Activated CD8-positive, alpha-beta memory T cell treated with anti-CD3 and anti-CD28 coated beads for 24 hours (primary cell): ENCODE measurements at places on chromosomes 1 and 21.
A peak's percentile ranks its signal among the peaks of the same experiment; 100 is the strongest.

GRCh38 chr1:193533853-193534252 lies 347.4 kb upstream of the B3GALT2 start:
- no peak for DNase-seq

- DNase-seq, result no peak
Observed at GRCh38 chr1:225631021-225631663, 21.8 kb downstream of the ENAH start.

DNA sequence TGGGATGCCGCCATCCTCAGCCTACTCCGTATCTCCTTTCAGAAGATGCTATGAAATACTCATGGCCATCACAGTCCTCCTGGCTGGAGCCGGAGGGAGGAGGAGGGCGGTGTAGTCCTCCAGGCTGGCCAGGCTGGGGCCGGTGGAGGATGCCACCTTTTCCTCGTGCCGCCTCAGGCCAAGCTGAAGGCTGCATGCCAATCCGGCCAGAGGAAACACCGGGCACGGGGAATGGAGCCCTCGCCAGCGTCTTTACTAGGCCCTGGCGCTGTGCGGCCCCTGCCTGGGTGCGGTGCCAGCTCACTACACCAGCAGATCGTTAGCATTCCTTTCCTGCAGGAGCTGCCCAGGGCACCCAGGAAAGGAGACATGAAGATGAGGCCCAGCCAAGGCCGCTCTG lies 70.1 kb downstream of the CASZ1 start:
- DNase-seq, result no peak

- DNase-seq, result no peak
Observed at GRCh38 chr1:167298325-167298724, 77.6 kb downstream of the POU2F1 start.

DNA sequence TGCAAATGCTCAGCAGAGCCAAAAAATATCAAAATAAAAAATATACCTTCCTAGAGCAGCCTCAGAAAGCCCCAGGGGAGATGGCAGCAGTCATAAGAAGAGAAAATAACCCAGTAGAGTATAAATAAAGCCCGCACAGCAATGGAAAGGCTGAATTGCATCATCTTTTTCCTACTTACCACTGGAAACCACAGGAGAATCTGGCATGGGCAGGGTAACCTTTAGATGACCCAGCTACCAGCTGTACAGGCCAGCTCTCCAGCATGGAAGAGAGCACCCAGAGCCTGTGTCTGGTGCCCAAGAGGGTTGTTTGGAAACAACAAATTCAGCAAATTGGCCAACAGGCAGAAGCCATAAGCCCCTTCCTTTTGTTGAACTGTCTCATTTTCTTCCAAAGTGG lies 253.1 kb downstream of the OMA1 start:
- DNase-seq, result no peak

DNA sequence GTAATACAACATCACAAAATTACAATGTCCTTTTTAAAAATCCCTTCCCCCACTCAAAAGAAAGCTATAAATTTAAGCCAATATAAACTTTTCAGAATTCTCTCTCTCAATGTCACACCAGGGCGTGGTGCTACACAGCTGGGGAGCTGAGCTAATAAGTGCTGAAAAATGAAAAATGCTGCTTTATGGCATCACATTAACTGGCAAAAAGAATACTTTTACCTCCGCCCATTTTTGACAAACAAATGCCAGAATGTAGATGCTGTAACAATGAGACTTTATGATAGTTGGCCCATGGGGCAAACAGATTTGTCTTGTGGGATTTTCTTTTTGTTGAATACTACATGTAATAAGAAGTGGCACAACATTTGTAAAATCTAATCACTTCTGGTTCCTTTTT lies 12.7 kb upstream of the LYPLAL1 start:
- DNase-seq, result no peak

- no peak for DNase-seq
Observed at GRCh38 chr1:26016953-26017545, 4.5 kb upstream of the EXTL1 start.

GRCh38 chr1:214544791-214545190 lies 6.6 kb downstream of the PTPN14 start:
- no peak for DNase-seq

DNA sequence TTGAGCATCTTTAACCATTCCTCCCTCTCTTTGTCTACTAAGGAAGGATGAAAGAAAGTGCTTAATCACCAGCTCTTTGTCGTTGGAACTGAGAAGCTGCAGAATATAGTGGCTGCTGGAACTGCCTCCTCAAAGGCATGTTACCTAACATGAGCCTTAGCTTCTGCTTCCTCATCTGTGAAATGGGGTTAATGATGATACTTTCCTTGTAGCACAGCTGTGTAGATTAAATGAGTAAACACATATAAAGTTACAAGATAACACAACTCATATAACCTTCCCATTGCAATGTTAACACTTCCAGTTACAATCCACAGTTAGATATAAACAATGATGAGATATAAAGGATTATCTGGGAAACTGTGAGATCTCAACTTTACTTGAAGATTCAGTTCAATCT lies 48.4 kb upstream of the ZNF326 start:
- DNase-seq, result no peak

- DNase-seq, result no peak
Observed at GRCh38 chr1:2411801-2412394, 466 bp downstream of the PEX10 start.

DNA sequence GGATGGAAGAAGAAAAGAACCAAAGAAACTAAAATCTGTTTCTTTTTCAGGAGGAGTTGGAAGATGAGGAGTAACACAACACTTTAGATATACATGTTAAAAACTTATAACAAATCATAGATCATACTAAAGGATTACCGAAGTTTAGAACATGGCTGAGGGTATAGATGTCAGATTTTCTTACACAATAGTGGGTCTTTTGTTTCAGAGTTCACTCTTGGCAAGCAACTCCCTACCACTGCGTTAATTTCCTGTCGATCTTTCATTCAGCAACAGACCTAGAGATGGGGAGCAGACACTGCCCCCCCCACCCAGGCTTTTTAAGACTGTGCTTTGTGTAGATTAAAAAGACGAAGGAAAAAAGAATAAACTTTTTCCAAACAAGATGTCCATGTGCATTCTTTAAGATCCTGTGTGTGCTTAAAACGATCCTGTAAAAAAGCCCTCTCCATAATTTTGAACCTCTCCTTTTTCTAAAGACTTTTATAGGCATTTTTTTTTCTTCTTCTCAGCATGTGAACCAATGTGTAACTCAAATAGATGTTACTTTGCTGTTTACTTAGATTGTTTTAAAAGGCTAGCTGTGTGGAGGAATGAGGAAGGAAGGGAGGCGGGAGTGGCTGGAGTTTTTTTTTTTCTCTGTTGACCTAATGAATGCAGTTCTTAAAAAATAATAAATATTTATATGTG lies 50.4 kb downstream of the NFIA start:
- DNase-seq, result no peak

DNA sequence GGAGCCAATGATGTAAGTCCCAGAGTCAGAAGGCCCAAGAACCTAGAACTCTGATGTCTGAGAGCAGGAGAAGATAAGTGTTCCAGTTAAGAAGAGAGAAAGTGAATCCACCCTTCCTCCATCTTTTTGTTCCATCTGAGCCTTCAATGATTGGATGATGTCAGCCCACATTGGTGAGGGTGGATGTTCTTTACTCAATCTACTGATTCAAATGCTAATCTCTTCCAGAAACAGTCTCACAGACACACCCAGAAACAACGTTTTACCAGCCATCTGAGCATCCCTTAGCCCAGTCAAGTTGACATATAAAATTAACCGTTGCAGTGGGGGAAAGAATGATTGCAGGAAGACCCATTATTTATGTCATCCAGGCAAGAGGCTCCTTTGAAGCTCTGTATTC lies 16.5 kb upstream of the RNF220 start:
- DNase-seq, result no peak

GRCh38 chr1:228157729-228158126 lies 7.9 kb upstream of the IBA57 start:
- DNase-seq, result no peak

DNA sequence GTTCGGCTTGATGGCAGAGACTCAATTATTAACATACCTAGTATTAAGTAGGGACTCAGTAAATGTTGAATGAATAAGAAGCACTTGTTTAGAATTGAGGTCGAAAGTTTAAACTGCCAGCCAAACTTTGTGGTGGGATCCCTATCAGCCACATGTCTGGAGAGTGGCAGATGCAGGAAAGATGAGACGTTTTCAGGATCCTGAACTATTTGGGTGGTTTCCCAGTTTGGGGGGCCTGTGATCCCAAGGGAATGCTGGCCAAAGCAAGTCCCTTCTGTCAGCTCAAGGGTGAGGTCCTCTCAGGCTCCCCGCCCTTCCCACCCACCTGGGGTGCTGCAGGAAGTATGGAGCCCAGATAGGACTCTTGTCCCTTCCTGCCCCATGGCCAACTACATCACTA lies 38.6 kb downstream of the KCNC4 start:
- no peak for DNase-seq

- DNase-seq, result no peak
Observed at GRCh38 chr1:201968202-201968925, 13.1 kb downstream of the TIMM17A start.

DNA sequence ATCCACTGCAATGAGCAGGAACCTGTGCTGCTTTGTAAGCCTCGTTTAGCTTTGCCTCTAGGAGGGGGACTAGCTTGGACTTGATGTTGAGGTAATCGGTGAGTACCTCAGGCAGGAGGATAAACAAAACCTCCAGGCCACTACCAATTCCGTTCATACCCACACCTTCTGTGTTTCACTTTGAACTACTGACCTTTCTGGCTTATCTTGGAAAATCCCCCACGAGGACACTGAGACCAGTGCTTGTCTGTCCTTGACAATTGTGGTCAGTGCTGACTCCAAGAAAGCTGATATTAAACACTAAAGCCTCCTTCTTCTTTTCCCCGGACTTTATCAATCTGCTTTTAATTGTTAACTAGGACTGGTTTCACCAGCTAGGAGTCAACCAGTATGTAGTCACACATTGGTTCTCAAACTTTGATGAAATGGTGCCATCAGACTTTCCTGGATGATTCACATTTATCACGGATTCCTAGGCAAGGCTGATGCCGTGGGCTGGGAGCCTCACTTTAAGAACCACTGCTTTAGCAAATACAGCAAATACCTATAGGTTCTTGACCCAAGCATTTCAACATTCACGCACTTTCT lies 52.7 kb downstream of the TGFB2 start:
- no peak for DNase-seq

DNA sequence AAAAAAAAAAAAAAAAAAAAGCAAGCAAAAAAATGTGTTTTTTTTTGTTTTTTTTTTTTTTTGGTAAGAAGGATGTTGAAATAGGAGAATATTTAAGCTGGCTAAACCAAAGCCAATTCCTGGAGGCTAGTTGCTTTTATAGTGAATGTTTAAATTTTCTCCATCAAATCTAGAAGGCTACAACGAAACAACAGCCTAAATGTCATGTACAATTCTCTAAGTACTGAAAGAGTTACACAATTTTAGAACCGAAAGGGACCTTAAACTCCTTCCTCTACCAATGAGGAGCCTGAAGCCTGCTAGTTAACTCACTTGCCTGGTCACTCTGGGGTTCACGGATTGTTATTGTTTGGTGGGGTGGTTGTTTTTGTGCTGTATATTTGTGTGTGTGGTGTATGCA lies 3.5 kb downstream of the WLS start:
- no peak for DNase-seq

- no peak for DNase-seq
Observed at GRCh38 chr1:173445164-173445563, 32.0 kb upstream of the PRDX6 start.

DNA sequence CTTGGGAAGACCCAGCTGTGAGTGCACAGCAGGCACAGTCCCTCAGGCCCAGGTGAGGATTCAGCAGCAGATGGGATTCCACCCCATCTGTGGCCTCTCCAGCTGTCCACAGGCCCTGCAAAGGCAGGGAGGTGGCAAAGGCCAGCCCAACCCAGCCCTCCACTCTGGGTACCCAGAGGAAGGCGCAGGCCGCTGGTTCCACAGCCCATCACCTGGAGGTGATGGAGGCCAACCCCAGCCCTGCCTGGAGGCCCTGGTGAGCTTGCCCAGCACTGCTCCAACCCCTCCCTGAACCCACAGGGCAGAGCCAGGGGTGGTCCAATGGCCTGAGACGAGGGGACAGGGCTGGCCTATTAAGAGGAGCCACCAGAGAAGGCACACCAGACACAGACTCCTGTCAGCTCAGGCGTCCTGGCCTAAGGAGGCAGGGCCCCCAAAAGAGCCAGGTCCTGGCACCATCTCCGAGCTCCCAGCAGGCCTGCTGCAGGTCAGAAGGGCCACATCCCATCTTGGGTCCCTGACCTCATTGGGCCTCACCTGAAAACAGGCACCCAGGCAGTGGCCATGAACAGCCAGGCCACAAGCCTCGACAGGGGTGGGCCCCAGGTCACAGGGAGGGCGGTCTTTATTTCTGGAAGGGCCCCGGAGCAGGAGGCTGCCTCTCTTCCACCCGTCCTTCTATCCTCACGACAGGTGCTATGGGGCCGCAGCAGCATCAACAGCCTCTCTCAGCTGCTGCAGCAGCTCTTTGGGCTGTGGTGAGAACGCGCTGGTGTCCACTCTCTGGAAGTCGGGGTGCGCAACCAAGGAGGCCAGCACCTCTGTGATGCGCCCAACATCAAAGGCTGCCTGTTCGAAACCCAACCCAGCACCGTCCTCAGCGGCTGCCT lies 3.2 kb downstream of the JMJD4 start:
- DNase-seq, result peak; percentile 57

GRCh38 chr1:80818211-80818610 lies 982.5 kb upstream of the ADGRL2 start:
- DNase-seq, result no peak

DNA sequence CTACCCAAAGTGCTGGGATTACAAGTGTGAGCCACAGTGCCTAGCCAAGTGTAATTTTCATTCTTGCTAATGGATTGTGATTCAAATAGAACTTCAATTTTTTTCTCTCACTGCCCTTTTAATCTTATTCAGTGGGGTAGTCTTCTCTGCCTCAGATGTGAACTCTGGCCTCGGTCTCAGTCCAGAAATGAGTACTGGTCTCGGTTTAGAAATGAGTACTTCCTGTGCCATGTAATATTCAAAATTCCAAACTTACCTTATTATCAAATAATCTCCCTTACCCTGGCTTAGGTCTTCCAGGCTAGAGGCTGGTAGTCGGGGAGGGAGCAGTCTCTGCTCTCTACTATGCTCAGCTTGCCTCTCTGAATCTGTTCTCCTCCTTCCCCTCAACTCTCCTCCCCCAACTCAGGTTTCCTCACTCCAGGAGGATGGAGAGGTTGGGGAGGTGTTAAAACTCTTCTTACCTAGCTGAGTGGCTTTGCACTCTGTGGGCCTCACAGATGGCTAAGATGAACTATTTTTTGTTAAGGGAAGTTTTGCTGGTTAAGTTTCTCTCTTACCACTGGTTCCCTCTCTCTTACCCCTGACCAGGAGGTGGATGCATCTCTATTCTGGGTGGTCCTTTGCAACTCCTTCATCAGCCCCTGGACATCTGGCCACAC lies 4.8 kb upstream of the SLAMF9 start:
- DNase-seq, result no peak

DNA sequence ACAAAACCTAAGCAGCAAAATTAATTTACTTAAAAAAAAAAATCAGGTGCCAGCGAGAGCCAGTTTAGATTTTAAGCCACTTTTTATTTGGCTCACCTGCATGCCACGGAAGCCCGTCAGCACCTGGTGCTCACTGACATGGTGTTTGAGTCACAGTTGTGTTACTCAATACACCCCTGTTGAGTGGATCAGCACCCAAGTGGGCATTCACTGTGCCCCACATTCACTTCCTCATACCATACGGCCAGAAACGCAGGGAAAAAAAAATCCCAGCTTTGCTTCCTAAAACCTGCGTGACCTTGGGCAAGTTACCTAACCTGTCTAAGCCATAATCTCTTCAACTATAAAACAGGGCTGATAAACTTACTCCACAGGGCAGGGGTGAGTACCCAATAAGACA lies 42.8 kb upstream of the SIM2 start:
- no peak for DNase-seq

- DNase-seq, result no peak
Observed at GRCh38 chr1:55179177-55179835, 35.9 kb downstream of the USP24 start.

- DNase-seq, result no peak
Observed at GRCh38 chr1:235749755-235750300, 100.2 kb upstream of the GNG4 start.
